ENCODE measurements at places on chromosomes 1 and 21.

DNA sequence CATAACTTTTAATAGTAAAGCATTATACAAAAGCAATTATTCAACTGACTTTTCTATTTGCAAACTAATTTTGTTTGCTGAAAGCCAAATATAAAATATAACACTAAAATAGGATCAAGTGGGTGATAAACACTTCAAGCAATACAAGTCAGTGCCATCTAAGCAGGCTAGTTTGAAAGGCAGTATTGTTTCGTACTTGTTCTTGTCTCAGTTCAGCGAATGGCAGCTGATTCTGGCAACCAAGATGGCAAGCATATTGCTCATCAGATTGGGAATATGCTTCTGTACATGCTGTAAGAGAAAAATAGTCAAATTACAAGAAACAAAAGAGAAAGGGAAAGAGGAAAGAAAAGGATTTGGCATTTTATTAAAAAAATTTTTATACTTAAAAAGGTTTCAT is 7.5 kb downstream of the TMEM59 start:
- no peak for DNase-seq

GRCh38 chr1:16420424-16421118 is 16.7 kb downstream of the SPATA21 start:
- DNase-seq: no peak

DNA sequence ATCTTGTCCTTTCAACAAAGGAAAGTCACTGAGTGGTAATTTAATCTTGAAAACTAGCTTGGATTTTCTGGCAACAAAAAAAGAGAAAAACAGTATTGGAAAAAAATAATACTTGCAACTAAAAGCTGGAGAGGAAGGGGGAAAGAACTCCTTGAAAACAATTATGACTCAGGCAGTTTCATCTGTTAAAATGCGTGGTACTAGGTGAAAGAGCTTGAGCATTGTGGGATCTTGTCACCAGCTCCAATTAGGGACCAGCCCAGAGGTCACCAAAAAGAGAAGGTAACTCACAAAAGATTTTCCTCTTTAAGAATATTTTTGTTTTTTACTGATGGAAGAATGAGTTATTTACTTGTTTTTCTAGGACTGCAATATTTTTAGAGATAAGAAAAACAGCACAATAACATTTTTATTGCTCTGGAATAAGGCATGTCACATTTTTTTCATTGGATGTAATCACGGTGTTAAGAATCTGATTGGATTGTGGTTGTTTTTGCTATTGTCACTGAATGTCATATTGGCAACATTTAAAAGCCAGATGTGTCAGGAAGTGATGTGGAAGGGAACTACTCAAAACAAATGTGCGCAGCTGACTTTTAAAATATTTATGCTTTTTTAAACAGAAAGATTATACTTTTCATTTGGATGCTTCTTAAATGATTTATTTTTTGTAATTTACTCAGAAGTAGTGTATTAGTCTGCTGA is 78.5 kb upstream of the ADAMTS5 start:
- no peak for DNase-seq

GRCh38 chr1:228004856-228005462 is 1.8 kb upstream of the WNT3A start:
- no peak for DNase-seq

- DNase-seq: no peak
These were observed 5.5 kb downstream of the TSEN15 start for GRCh38 chr1:184056921-184057555.

GRCh38 chr21:45550522-45551210 is 8.4 kb upstream of the SLC19A1 start:
- DNase-seq: no peak

DNA sequence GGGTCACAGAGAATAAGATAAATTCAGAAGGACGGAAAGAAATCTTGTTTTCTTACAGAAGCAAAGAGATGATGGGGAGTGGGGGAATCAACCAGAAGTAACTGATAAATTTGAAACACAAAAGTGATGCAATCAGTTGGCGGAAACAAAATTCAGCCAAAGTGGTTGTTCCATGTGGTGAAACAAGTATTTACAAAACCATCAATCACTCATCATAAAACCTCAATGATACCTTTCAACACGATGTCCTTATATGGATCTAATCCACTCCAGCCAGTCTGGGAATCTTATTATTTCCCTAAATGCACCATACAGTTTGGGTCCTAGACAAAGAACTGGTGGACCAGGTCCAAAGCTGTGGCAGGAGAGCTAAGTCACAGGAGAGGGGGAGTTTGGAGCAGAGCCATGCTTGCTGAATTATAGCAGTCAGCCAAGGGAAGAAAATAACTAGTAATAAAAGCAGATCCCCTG is 303.8 kb upstream of the LRRC7 start:
- DNase-seq: no peak

DNA sequence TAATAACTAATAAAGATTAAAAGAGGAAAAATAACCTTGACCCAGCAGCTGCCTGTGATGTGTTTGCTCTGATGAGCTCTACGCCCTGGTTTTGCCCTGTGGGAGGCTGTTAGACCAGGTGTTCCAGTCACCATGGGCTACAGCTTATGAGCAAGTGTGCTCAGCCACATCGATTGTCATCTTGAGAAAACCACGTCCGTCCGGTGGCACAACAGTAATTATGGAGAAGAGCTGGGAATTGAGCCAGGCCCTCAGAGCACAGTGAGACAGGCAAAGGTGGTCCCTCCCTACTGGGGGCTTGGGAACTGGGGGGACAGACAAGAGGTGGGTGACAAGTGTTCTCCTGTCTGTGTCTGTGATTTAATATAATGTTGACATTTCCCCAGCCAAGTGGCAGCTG is 420.5 kb downstream of the MATN1 start:
- no peak for DNase-seq

GRCh38 chr1:41803656-41804055 is 115.1 kb downstream of the HIVEP3 start:
- no peak for DNase-seq

GRCh38 chr1:165276314-165276713 is 80.2 kb downstream of the LMX1A start:
- DNase-seq: no peak

Measured in activated CD8-positive, alpha-beta memory T cell treated with anti-CD3 and anti-CD28 coated beads for 4 hours (primary cell).